CD4-positive, alpha-beta T cell (primary cell): ENCODE measurements at places on chromosomes 16 and 17. TPM values are rescaled to one million over a fixed set of nuclear protein-coding genes. Genes with fewer than 3 reads are reported as not detected.

DNA sequence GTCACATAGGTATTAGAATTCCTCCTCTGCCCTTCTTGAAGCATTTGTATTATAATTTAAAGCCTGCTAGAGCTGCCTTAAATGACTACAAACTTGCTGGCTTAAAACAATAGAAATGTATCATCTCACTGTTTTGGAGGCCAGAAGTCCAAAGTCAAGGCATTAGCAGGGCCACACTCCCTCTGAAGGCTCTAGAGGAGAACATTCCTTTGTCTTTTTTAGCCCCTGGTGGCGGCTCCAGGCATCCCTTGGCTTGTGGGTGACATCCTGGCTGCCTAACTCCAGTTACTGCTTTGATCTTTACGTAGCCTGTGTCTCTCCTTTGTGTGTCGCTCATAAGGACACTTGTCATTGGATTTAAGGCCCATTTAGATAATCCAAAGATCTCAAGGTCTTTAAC is 186.6 kb upstream of the SALL1 start:
- H3K27me3 ChIP-seq = no peaks in the 10 kb centered on the region
- no peak overlapping the region for H3K27ac ChIP-seq
- H3K36me3 ChIP-seq = no peaks in the 10 kb centered on the region
- no peak for DNase-seq
- no peak overlapping the region for H3K4me3 ChIP-seq
- no peaks in the 10 kb centered on the region for H3K4me1 ChIP-seq

- no peak overlapping the region for H3K27ac ChIP-seq
- no peaks in the 10 kb centered on the region for H3K36me3 ChIP-seq
- no peak overlapping the region for H3K4me3 ChIP-seq
- no peaks in the 10 kb centered on the region for H3K27me3 ChIP-seq
- peaks cover 74% of the 10 kb centered on the region for H3K4me1 ChIP-seq
- no peak for DNase-seq
These were observed 2.9 kb upstream of the CCDC102A start for GRCh38 chr16:57539072-57539796.

DNA sequence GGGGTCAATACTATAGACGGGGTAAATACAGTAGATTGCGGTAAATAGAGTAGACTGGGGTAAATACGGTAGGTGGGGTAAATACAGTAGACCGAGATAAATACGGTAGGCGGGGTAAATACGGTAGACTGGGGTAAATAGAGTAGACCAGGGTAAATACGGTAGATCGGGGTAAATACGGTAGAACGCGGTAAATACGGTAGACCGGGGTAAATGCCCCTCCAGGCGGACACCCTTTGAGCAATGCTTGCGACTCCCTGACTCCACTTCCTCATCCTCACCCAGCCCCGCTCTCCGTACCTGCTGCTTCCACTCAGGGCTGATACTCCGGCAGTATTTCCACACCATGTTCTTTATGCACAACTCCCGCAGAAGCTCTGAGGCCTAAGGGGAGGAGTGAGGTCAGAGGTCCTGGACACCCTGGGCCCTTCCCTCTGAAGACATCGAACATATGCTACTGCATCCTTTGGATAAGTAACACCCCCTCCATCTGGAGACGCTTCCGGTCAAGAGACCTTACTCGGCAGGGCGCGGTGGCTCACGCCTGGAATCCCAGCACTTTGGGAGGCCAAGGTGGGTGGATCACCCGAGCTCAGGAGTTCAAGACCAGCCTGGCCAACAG is 13.3 kb upstream of the CRK start:
- no peak overlapping the region for H3K4me3 ChIP-seq
- peaks cover 12% of the 10 kb centered on the region for H3K4me1 ChIP-seq
- H3K36me3 ChIP-seq = peaks cover 22% of the 10 kb centered on the region
- no peak for DNase-seq

DNA sequence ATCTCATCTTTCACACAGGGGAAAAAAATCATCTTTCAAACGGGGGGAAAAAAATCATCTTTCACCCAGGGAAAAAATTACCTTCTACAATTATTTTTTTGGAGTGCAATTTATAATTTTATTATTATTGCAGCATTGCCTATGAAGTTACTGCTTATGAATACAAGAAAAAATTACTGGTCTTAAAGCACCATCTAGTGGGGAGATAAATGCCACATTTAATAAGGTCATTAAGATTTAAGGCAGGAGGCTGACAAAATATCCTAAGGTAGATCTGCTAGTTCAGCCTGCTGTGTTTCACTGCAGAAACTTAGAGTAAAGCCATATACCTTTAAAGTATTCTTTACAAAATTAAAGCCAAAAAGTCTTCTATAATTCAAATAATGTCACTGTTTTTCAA is 13.7 kb downstream of the SHCBP1 start:
- H3K27me3 ChIP-seq = no peaks in the 10 kb centered on the region
- H3K27ac ChIP-seq = no peak overlapping the region
- H3K4me3 ChIP-seq = no peak overlapping the region
- H3K4me1 ChIP-seq = peaks cover 8% of the 10 kb centered on the region

- no peak for DNase-seq
- H3K27me3 ChIP-seq = no peaks in the 10 kb centered on the region
- H3K27ac ChIP-seq = no peak overlapping the region
- no peak overlapping the region for H3K4me3 ChIP-seq
- H3K36me3 ChIP-seq = no peaks in the 10 kb centered on the region
- H3K4me1 ChIP-seq = peaks cover 34% of the 10 kb centered on the region
These were observed 53.1 kb downstream of the PRKCA start for GRCh38 chr17:66355510-66355909.

DNA sequence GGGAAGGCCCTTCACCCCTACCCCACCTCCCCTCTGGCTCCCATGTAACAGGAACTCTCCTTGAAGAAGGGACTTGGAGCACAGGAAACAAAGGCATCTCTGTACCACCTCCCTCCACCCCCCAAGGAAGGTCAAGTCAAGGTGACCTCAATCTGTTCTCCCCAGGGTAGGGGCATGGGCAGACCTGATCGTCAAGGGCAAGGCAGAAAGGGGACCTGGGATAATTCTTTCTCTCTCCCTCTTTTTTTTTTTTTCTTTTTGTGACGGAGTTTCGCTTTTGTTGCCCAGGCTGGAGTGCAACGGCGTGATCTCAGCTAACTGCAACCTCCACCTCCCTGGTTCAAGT is 4.3 kb upstream of the STAT5A start:
- H3K27me3 ChIP-seq = no peaks in the 10 kb centered on the region
- DNase-seq = no peak
- no peak overlapping the region for H3K4me3 ChIP-seq
- H3K27ac ChIP-seq = no peak overlapping the region

DNA sequence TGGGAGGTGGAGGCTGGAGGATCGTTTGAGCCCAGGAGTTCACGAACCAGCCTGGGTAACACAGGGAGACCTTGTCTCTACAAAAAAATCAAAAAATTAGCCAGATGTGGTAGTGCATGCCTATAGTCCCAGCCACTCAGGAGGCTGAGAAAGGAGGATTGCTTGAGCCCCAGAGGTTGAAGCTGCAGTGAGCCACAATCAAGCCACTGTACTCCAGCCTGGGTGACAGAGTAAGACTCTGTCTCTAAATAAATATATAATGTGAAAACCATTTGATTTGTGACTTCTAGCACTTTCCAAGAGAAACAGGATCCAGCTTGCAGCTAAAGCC is 459.1 kb downstream of the SOX9 start:
- H3K4me1 ChIP-seq = no peaks in the 10 kb centered on the region
- H3K27ac ChIP-seq = no peak overlapping the region
- H3K4me3 ChIP-seq = no peak overlapping the region
- no peak for DNase-seq
- no peaks in the 10 kb centered on the region for H3K27me3 ChIP-seq

- H3K36me3 ChIP-seq = no peaks in the 10 kb centered on the region
- no peak for DNase-seq
- H3K4me3 ChIP-seq = no peak overlapping the region
These were observed 454.3 kb downstream of the HAPSTR1 start for GRCh38 chr16:9545522-9546437.

DNA sequence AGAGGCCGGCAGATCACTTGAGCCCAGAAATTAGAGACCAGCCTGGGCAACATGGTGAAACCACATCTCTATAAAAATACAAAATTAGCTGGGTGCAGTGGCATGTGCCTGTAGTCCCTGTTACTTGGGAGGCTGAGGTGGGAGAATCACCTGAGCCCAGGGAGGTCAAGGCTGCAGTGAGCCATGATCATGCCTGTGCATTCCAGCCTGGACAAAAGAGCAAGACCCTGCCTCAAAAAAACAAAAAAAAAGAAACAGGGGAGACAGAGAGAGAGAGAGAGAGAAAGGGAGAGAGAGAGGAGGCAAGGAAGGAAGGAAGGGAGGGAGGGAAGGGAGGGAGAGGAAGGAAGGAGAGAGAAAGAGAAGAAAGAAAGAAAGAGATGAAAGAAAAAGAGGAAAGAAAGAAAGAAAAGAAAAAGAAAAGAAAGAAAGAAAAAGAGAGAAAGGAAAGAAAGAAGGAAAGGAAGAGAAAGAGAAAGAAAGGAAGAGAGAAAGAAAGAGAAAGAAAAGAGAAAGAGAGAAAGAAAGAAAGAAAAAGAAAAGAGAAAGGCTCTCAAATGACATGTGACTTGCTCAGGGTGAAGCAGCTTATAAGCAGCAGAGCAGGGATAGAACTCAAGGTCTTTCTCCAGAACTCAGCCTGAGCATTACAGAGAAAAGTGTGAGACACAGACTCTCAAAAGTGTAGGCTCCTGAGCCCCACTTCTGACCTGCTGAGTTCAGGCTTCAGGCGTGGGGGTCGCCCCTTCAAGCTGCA is 15.5 kb downstream of the CX3CL1 start:
- no peaks in the 10 kb centered on the region for H3K4me1 ChIP-seq
- no peak overlapping the region for H3K27ac ChIP-seq
- no peak overlapping the region for H3K4me3 ChIP-seq

- H3K36me3 ChIP-seq = peaks cover 55% of the 10 kb centered on the region
- H3K27me3 ChIP-seq = no peaks in the 10 kb centered on the region
- no peak overlapping the region for H3K27ac ChIP-seq
- H3K4me3 ChIP-seq = no peak overlapping the region
These were observed 27.6 kb downstream of the FCSK start for GRCh38 chr16:70481929-70482536.

DNA sequence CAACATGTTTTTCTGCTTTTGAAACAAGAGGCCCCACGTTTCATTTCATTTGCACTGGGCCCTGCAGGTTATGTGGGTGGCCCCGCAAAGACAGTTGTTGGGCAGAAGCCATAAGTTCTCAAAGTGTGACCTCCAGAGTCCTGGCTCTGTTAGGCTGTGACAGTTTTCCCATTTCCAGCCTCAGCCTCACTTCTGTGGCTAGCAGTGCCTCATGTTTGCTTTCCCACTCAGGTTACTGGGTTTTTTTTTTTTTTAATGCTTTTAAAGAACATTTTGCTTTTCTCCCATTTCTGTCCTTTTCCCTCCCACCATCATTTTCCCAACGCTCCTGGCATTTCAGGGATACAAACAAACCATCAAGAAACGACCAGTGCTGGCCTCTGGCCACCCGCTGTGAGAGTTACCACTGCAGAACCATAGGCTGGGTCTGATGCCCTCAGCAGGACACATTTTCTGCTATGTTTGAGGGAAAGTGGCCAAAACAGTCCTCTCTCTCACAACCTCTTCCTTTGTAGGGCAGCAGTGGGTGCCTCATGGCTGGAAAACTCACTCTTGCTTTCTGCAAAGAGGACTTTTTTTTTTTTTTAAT is 159.0 kb upstream of the MPHOSPH6 start:
- no peak for DNase-seq
- no peaks in the 10 kb centered on the region for H3K27me3 ChIP-seq

DNA sequence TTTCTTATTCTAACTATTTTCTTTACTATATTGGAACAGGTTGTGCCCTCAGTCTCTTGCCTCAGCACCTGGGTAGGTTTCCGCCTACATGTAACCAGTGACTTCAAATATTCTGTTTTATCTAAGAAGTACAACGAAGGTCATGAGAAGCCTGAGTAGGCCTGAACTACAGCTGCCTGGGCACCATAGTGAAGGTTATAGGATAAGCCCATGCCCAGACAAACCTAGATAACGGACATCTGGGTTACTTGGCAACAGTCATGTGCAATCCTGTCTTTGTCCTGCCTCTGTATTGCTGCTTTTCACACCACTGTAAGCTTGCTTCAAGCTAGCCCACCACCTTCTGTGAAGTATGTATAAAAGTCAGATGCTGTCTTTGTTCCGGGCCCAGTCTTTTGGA is 25.4 kb upstream of the ARL4D start:
- no peak for DNase-seq
- no peaks in the 10 kb centered on the region for H3K36me3 ChIP-seq
- H3K27ac ChIP-seq = no peak overlapping the region

- no peak overlapping the region for H3K4me3 ChIP-seq
- H3K4me1 ChIP-seq = peaks cover 64% of the 10 kb centered on the region
- no peak for DNase-seq
- no peaks in the 10 kb centered on the region for H3K27me3 ChIP-seq
- no peak overlapping the region for H3K27ac ChIP-seq
These were observed 16.6 kb downstream of the NAA60 start for GRCh38 chr16:3460121-3460520.

GRCh38 chr17:32124985-32125847 is 17.1 kb upstream of the RHOT1 start:
- H3K36me3 ChIP-seq = no peaks in the 10 kb centered on the region
- H3K27me3 ChIP-seq = no peaks in the 10 kb centered on the region
- DNase-seq = no peak
- H3K27ac ChIP-seq = no peak overlapping the region
- H3K4me3 ChIP-seq = no peak overlapping the region

GRCh38 chr17:82831041-82831817 is 8.6 kb downstream of the ZNF750 start:
- DNase-seq = no peak
- H3K4me1 ChIP-seq = peaks cover 3% of the 10 kb centered on the region
- no peaks in the 10 kb centered on the region for H3K27me3 ChIP-seq
- no peak overlapping the region for H3K27ac ChIP-seq

GRCh38 chr17:64081802-64082799 is 47.8 kb downstream of the ERN1 start:
- peaks cover 64% of the 10 kb centered on the region for H3K4me1 ChIP-seq
- no peak overlapping the region for H3K27ac ChIP-seq
- H3K4me3 ChIP-seq = peak overlapping the region; percentile 11
- DNase-seq = peak; percentile 12

DNAH9 gene
- not detected for total RNA-seq

CACNG5 gene
- total RNA-seq = not detected

IL34 gene
- total RNA-seq = 0.88 TPM

CACNG4 gene
- total RNA-seq = not detected

TOP3A gene
- 24.8 TPM for total RNA-seq

MMP2 gene
- not detected for total RNA-seq

CA10 gene
- total RNA-seq = not detected

NUDT7 gene
- total RNA-seq = 1.5 TPM

FAM171A2 gene
- total RNA-seq = 0.19 TPM

DYNLRB2 gene
- total RNA-seq = 0.31 TPM

PLA2G15 gene
- 4.7 TPM for total RNA-seq

SCIMP gene
- 0.47 TPM for total RNA-seq

NAGS gene
- total RNA-seq = 0.14 TPM

CALCOCO2 gene
- total RNA-seq = 140 TPM

CSH1 gene
- total RNA-seq = not detected

TNFRSF13B gene
- not detected for total RNA-seq

OTOA gene
- total RNA-seq = 0.19 TPM
